ENCODE measurements at places on chromosomes 1 and 21. TPM values are rescaled to one million over a fixed set of nuclear protein-coding genes. Genes with fewer than 3 reads are reported as not detected.
A peak's percentile ranks its signal among the peaks of the same experiment; 100 is the strongest.

Gene LRRC71
- not detected for total RNA-seq

- H3K4me3 ChIP-seq: peak overlapping the region; percentile 85
- H3K27me3 ChIP-seq: no peaks in the 10 kb centered on the region
- no peak for DNase-seq
- H3K4me1 ChIP-seq: peaks cover 13% of the 10 kb centered on the region
- H3K36me3 ChIP-seq: no peaks in the 10 kb centered on the region
These were observed 59.2 kb upstream of the MORC3 start for GRCh38 chr21:36260802-36261201.

- peaks cover under 1% of the 10 kb centered on the region for H3K27me3 ChIP-seq
- peak overlapping the region; percentile 93 for H3K4me3 ChIP-seq
- H3K27ac ChIP-seq: peak overlapping the region; percentile 87
- peaks cover 24% of the 10 kb centered on the region for H3K36me3 ChIP-seq
- peaks cover 30% of the 10 kb centered on the region for H3K4me1 ChIP-seq
- DNase-seq: no peak
These were observed 1.2 kb downstream of the SARS1 start for GRCh38 chr1:109214695-109215623.

GRCh38 chr1:86971778-86972177 lies 57.3 kb downstream of the HS2ST1 start:
- H3K4me3 ChIP-seq: no peak overlapping the region
- no peak overlapping the region for H3K27ac ChIP-seq
- no peaks in the 10 kb centered on the region for H3K27me3 ChIP-seq
- no peaks in the 10 kb centered on the region for H3K4me1 ChIP-seq
- no peaks in the 10 kb centered on the region for H3K36me3 ChIP-seq
